ENCODE measurements at places on chromosomes 1 and 21. TPM values are rescaled to one million over a fixed set of nuclear protein-coding genes. Genes with fewer than 3 reads are reported as not detected.

Gene KANK4
- 10.1 TPM for total RNA-seq

Gene PADI1
- 11.7 TPM for total RNA-seq

Gene LCE2A
- 1.2 TPM for total RNA-seq

DNA sequence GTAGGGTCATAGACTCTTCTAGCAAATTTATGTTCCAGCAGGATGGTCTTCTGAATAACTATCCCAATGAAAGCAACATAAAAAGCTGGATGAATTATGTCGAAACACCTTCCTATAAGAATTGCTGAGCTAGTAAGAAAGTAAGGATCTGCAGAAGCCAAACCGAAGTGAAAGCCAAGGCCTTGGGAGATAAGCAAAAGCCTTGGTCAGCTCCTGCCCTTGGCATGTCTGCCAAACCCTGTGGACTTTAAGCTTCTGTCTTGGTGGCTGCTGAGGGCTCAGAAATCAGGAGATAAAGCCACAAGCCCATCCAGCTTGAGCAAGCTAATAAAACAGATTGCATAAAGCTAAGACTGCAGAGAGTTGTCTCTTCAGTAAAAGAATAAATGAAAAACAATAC is 81.2 kb upstream of the KCND3 start:
- DNase-seq = no peak

- no peak for DNase-seq
These were observed 545.9 kb downstream of the PLPP3 start for GRCh38 chr1:56033321-56034037.

DNA sequence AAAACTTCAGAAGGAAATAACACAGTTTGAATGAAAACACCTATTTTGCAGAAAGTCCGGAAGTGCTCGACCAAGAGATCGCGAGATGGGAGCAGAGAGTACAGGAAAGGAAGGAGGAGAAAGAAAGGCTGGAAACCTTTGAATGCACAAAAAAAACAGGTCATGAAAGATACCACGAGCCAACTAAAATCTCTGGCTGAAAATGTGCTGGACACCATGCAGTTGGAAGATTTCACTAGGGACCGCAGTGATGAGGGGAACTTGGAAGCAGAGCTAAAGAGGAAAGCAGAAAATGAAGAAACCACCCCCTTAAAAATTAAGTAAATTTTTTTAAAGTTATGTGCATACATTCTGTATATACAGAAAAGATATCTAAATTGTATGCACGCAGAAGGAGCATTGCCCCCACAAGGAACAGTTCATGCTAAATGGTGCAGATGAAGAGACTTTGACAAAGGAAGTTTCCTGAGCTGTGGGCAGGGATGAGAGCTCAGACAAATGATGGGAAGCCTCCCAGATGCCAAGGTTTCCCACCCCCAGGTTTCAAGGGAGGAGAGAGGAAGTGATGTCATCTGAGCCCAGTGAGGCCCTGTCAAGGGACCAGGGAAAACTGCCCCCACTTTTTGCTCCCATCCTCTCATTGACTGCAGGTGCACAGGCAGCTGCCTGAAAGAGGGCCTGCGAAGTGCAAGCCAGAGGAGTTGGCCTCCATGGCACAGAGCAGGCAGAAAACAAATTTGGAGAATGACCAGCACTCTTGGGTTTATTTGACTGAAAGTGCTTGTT is 52.5 kb downstream of the ETS2 start:
- peak; percentile 58 for DNase-seq

- DNase-seq = no peak
These were observed 133.0 kb downstream of the GPR52 start for GRCh38 chr1:174580801-174581200.

DNA sequence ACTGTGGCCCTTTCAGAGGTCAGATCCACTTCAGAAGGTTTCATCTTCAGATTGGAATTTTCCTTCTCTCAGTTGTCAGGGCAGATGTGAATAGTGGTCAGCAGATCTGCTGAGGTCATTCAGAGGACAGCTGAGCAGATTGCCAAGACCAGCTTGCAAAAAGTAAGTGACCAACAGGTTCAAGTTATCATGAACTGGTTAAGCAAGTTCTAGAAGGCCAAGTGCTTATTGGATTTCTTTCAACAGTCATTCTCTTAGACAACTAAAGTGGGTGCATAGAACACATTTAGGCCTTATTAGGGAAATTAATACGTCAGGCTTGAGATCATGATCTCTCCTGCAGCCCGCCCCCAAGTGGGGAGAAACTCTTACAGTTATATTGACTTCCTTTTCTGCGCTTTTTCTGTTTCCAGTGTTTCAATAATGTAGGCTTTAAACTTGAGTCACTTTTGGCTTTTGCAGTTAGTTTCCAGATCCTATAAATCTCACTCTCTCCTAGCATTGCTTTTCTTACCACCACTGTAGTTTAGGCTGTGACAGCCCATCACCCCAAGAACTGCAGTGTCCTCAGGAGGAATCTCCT is 96.4 kb downstream of the C1orf21 start:
- DNase-seq = peak; percentile 76

DNA sequence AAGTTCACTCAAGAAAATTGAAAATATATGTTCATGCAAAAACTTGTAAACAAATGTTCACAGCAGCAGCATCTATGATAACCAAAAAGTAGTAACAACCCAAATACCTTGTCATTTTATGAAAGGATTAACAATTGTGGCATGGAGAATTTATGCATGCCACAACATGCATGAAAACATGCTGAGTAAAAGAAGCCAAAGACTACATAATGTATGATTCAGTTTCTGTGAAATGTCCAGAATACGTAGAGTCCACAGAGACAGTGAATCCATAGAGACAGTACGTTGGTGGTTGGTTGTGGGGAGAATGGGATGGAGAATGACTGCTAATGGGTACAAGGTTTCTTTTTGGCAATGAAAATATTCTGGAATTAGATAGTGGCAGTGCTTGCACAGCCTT is 148.7 kb downstream of the MAST2 start:
- DNase-seq = no peak

DNA sequence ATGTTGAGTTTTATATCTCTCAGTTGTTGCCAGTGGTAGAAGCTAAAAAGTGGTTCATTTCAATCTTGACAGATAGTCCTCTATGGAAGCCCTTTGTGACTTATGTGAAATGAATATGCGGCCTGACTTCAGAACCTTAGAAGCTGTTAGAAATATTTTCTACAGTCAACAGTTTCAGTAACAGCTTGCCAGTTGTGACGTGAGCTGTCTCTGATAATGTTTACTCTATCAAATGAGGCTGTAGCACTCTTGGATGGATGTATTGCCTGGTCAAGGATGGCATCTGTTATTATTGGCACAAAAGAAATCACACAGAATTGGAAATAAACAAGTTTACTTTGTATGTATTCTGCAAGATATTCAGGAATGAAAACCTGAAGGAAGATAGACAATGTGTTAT is 31.9 kb downstream of the SNX7 start:
- no peak for DNase-seq

- no peak for DNase-seq
These were observed 224.0 kb downstream of the KAZN start for GRCh38 chr1:14822493-14822892.

- no peak for DNase-seq
These were observed 16.5 kb downstream of the BACH1 start for GRCh38 chr21:29315131-29315749.

GRCh38 chr1:216425577-216425976 is 2.3 kb upstream of the USH2A start:
- DNase-seq = no peak

DNA sequence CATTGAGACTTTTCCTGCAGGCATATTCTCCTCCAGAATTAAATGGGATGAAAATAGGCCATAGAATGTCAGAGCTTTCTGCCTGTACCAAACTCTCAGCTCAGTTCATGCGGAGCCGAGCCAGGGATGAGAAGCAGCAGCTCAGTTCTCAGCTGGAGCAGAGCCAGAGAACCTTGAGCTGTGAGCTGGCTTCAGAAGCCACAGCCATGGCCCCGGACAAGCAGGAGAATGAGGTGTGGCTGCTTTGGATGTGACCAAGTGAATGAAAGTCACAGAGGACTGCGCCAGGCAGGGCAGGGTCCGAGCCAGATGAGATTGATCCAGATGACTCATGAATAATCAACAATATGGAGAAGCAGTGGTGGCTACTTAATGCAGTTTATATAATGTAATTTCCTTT is 633.8 kb downstream of the NCAM2 start:
- no peak for DNase-seq

DNA sequence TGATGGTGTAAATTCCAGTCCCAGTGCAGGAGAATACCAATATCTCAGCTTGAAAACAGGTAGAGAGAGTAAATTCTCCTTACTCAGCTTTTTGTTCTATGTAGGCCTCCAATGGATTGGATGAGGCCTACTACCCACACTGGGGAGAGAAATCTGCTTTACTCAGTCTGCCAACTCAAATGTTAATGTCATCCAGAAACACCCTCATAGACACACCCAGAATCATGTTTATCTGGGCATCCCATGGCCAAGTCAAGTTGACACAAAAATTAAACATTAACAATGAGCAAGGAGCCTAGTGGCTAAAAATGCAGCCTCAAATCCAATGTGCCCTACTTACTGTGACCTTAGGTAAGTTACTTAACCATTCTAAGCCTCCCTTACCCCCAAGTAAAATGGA is 6.9 kb upstream of the HLX start:
- DNase-seq = no peak

DNA sequence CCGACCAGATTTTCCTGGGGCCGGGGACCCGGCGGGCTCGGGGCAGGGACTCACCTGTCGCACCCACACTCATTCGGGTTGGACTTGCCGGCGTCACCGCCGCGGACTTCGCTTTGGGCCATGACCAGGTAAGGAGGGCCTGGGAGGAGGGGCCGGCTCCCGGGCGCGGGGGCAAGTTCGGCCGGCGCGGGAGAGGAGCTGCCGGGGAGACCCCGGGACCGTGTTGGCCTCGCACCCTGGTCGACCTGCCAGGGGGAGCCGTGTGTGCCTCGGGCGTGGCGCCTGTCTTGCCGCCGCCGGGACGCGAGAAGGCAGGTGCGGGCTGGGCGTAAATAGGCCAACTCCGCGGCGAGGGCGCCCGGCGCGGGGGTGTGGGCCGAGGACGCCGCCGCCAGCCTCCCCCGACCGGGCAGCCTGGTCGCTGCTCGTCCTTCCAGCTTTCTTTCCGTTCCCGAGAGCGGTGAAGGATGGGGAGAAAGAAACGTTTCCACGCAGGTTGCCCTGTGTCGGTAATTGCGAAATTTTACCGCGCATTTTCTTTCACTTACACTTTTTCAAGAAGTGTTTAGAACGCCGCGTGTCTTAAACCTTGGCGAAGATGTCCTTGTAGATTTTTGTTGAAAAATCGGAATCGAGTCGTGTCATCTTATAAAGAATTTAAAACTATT is 558 bp downstream of the USP1 start:
- DNase-seq = peak; percentile 27

DNA sequence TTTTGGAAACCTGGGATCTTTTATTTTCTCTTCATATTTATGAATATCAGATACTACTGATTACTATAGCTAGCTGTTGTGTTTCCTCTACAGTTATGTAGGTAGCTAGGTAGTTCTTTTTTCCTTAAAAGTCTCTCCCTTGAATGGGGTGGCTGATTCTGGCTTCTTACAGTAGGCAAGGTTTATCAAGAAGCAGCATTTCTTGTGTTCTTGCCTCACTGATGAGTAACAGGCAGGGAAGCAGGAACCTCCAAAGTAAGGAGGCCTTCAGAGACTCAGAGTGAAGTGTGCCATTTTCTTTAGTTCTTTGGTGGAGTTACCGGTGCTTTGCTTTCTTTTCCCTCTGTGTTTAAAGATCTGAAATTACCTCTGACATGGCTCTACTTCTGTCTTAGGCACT is 56.0 kb downstream of the ZMYM4 start:
- no peak for DNase-seq

GRCh38 chr21:40685141-40685540 is 161.8 kb downstream of the DSCAM start:
- DNase-seq = no peak

DNA sequence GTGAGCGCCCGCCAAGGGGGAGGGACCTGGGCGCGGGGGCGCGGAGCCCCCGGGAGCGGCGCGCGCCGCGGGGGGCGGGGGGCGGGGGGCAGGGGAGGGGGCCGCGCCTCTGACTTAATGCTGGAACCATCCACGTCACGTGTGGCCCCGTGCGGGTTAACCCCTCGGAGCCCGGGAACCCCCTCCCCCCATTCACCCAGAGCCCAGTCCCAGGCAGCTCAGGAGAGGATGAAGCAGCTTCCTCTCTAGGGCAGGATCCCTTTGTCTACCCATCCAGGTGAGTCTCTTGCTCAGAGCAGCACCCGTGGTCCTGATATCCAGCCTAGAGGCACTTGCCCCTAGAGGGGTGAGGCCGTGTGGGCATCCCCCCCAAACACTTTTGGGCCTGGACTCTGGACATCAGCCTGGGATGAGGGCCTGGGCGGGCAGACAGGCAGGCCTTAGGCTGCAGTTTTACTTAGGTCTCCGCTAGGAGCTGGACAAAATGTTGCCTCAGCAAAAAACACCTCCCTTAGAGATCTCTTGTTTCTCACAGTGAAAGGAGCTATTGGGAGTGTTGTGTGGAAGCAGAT is at the start of gene ALX3:
Gene ALX3, minus strand, starts transcription at position 2 of the 572 bp plus-strand sequence. CDS start 60 bp downstream, outside the sequence.
- DNase-seq = no peak

GRCh38 chr1:19639999-19640362 is 4.1 kb upstream of the NBL1 start:
- no peak for DNase-seq

DNA sequence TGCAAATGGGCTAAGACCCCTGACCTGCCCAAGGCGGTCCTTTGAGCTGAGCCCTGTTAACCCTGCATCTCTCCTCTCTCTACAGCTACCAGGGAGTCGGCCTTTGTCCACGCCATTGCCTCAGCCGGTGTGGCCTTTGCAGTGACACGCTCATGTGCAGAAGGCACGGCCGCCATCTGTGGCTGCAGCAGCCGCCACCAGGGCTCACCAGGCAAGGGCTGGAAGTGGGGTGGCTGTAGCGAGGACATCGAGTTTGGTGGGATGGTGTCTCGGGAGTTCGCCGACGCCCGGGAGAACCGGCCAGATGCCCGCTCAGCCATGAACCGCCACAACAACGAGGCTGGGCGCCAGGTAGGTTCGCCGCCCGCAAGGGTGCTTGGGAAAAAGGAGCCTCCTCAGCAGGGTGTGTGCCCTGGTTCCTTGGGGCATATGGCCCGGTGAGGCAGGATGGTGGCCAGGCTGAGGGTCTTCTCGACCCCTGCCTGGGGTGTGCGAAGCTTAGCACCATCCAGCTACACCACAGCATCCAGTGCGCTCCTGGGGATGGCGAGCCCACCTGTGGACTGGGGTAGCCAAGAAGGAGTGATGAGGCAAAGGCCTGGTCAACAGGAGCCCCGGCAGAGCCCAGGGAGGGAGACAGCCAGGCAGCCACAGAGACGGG is 31.8 kb upstream of the ARF1 start:
- DNase-seq = no peak

- DNase-seq = peak; percentile 16
These were observed 197.2 kb downstream of the NFIA start for GRCh38 chr1:61279570-61279969.

GRCh38 chr1:23393706-23394105 is 24.1 kb upstream of the ZNF436 start:
- no peak for DNase-seq

- DNase-seq = no peak
These were observed 85.9 kb upstream of the SIM2 start for GRCh38 chr21:36613059-36613458.

GRCh38 chr1:186681801-186682200 is 1.6 kb upstream of the PTGS2 start:
- no peak for DNase-seq

All from skin of body (tissue), 3 donors.